ENCODE measurements at places on chromosomes 5 and 9. TPM values are rescaled to one million over a fixed set of nuclear protein-coding genes. Genes with fewer than 3 reads are reported as not detected.

GRCh38 chr9:8857068-8857925 lies 1057.7 kb upstream of the DMAC1 start:
- H3K27me3 ChIP-seq = peaks cover 75% of the 10 kb centered on the region
- H3K36me3 ChIP-seq = peaks cover 3% of the 10 kb centered on the region
- peak; percentile 3 for DNase-seq

The LRRC19 gene
- total RNA-seq = not detected

DNA sequence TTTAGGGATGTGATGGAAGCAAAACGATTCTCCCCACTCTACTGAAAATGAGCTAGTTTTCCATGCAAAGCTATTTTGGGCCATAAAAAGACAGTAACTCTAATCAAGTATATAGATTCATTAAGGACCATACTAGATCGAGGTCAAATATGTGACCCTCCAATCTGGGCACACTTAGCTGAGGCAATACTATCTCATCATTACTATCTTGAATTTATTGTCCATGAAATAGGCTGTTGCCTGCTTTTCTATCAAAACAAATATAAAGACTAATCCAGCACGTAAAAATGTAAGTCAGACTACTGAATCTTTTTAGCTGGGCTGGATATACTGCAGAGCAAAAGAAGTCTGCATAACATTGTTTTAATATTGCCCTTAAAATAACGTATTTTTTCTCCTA lies 943.1 kb downstream of the NR2F1-AS1 start:
- H3K4me1 ChIP-seq = no peaks in the 10 kb centered on the region
- no peak for DNase-seq
- H3K27ac ChIP-seq = no peak overlapping the region
- H3K4me3 ChIP-seq = no peak overlapping the region
- no peaks in the 10 kb centered on the region for H3K36me3 ChIP-seq

DNA sequence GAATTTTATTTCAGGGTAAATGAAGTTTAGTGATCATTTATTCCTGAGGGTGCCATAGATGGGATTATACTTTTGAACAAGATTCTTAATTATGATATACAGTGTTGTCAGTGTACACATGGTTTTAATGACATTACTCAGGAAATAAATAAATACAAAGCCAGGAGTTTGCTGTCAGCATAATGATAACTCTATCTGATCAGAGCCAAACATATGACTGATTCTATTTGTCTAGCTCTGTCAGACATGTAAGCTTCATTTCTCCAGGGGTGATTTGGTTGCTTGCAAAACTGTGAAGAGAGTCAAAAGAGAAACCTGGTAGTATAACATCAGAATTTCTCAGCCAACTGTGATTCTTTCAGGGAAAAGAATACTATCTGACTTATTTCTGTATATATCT lies 1425.8 kb upstream of the C9orf72 start:
- H3K27me3 ChIP-seq = no peaks in the 10 kb centered on the region
- no peak overlapping the region for H3K27ac ChIP-seq
- no peaks in the 10 kb centered on the region for H3K4me1 ChIP-seq
- no peak overlapping the region for H3K4me3 ChIP-seq

GRCh38 chr5:135135530-135136226 lies 101.7 kb upstream of the PITX1 start:
- no peak for DNase-seq
- H3K4me3 ChIP-seq = no peak overlapping the region
- H3K4me1 ChIP-seq = no peaks in the 10 kb centered on the region
- no peaks in the 10 kb centered on the region for H3K36me3 ChIP-seq
- H3K27me3 ChIP-seq = peaks cover under 1% of the 10 kb centered on the region
- no peak overlapping the region for H3K27ac ChIP-seq

DNA sequence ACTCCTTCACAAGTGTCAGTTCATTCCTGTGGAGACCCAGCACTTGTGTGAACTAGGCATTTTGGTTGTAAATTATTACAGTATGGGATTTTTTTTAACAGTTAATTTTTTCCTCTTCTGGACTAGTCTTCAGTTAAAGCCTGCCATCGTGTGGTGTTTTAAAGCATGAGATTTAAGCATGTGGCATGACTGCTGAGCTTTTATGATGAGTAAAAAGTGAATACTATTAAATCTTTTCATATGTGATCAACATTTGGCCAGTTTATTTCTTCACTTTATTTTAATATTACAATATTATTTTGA lies 25.0 kb downstream of the LMNB1 start:
- no peak for DNase-seq

GRCh38 chr9:122265149-122265915 lies 650 bp downstream of the MRRF start:
- H3K27ac ChIP-seq = peak overlapping the region; percentile 99
- H3K4me3 ChIP-seq = peak overlapping the region; percentile 99
- DNase-seq = peak; percentile 27
- H3K27me3 ChIP-seq = no peaks in the 10 kb centered on the region

DNA sequence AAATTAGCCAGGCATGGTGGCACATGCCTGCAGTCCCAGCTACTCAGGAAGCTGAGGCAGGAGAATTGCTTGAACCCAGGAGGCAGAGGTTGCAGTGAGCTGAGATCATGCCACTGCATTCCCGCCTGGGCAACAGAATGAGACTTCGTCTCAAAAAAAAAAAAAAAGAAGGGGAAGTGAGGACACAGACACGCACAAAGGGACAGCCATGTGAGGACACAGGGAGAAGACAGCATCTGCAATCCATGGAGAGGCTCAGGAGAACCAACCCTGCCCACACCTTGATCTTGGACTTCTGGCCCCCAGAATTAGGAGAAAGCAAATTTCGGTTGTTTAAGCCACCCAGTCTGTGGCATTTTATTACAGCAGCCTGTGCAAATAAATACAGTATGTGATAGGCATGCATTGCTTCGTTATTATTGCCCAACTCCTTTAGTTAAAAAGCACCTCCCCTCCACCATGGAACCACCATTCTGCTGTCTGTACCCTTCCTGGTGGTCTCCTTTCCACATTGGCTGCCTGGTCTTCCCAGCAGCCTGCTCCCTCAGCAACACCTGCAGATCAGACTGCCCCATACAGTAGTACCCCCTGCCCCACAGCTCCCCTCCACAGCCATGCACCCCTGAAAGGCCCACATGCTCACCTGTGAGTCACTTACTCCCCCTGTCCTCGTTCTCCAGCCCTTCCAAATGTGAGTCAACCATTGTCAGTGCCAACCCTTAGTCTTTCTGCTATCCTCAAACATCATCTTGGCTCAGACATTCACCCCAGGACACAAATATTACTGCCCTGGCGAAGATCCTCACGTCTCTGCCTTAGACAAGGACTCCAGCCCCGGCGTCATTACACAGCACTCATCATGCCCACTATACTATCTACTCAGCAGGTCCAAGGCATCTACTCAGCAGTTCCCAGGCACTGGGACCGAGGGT lies 128.8 kb downstream of the ROR2 start:
- no peak overlapping the region for H3K4me3 ChIP-seq
- no peak for DNase-seq
- H3K27ac ChIP-seq = no peak overlapping the region
- H3K27me3 ChIP-seq = peaks cover 6% of the 10 kb centered on the region

DNA sequence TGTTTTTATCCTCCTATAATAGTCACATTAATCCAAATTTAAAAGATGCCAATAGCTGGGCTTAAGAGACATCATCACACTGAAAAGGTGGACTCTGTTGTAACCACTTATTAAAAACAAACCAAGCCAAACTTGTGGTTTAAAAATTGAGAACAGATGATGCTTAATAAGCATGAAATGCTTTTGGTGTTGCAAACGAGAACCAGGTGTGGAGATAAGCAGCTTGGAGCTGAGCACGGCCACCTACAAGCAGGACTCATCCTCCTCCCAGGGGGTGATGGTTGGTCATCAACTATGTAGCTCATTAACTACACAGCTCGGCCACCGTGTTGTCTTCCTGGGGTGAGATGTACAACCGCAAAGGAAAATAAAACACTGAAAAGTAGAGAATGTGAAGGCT lies 154.4 kb downstream of the NPR3 start:
- H3K27me3 ChIP-seq = no peaks in the 10 kb centered on the region
- no peak overlapping the region for H3K4me3 ChIP-seq
- H3K36me3 ChIP-seq = no peaks in the 10 kb centered on the region

The IFNK gene
- total RNA-seq = not detected

The SPEF2 gene
- 17.9 TPM for total RNA-seq

- H3K36me3 ChIP-seq = peaks cover 5% of the 10 kb centered on the region
- H3K27me3 ChIP-seq = no peaks in the 10 kb centered on the region
- DNase-seq = peak; percentile 62
- peak overlapping the region; percentile 61 for H3K27ac ChIP-seq
These were observed 987 bp downstream of the FBXW5 start for GRCh38 chr9:136943291-136944211.

DNA sequence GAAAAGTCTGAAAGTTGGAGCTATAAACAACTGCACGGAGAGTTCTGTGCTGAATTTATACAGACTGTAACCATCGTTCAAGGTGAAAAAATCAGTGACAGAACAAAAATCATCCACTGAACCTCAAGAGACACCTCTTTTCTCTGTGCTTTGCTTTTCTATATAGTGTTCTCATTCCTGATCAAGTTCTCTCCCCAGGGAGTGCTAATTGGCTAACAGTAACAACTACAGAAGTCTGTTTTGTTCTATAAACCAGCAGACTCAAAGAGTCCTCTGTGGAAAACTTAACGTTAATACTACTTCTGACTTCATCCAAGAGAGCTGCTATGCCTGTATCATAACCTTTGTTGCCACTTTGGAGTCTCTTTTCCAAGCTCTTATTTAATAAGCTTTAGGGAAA lies 1388.3 kb upstream of the C9orf72 start:
- H3K4me3 ChIP-seq = no peak overlapping the region
- H3K27ac ChIP-seq = no peak overlapping the region
- no peaks in the 10 kb centered on the region for H3K4me1 ChIP-seq
- H3K36me3 ChIP-seq = no peaks in the 10 kb centered on the region
- no peak for DNase-seq
- no peaks in the 10 kb centered on the region for H3K27me3 ChIP-seq

The SPACA9 gene
- 5.2 TPM for total RNA-seq

The FOXD4L6 gene
- not detected for total RNA-seq

DNA sequence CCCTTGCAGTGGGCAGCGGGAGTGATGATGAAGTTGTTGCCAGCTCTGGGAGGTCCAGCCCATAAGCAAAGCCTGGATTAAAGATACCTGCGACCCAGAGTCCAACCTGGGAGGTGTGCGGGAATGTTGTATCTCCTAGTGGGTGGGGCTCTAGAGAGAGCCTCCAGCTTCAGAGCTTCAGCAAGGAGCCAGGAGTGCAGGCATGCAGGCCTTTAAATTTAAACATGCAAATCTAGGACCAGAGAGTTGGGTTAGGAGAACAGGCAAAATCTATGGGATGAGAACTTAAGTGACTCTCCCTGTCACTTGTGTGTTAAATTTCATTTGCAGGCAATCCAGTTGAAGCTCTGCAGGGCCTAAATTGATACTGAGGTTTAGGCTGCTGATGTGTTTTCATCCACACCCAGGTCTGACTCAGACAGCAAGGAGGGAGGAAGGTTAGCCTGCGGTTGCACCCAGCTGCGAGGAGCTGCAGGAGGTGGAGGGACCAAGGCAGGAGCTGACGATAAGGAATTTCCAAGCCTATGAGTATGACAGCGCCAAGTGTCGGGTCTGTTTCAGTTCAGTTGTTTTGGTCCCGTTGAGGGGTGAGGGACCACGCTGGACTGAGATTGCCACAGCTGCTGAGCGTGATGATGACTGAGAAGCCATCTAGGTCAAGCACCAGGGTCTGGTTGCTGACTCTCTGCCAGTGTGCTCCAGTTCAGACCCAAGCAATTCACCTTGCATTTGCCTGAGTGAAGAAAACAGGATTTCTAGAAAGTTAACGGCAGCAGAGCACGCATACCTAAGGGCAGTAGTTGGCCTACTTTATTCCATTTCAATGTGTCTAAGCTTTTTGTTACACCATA lies 243.0 kb downstream of the ICE1 start:
- H3K36me3 ChIP-seq = no peaks in the 10 kb centered on the region
- no peak overlapping the region for H3K27ac ChIP-seq
- no peak overlapping the region for H3K4me3 ChIP-seq
- peaks cover 31% of the 10 kb centered on the region for H3K27me3 ChIP-seq
- no peak for DNase-seq
- H3K4me1 ChIP-seq = no peaks in the 10 kb centered on the region

The PCDHA13 gene
- not detected for total RNA-seq
